ENCODE measurements at places on chromosomes 4 and X.

DNA sequence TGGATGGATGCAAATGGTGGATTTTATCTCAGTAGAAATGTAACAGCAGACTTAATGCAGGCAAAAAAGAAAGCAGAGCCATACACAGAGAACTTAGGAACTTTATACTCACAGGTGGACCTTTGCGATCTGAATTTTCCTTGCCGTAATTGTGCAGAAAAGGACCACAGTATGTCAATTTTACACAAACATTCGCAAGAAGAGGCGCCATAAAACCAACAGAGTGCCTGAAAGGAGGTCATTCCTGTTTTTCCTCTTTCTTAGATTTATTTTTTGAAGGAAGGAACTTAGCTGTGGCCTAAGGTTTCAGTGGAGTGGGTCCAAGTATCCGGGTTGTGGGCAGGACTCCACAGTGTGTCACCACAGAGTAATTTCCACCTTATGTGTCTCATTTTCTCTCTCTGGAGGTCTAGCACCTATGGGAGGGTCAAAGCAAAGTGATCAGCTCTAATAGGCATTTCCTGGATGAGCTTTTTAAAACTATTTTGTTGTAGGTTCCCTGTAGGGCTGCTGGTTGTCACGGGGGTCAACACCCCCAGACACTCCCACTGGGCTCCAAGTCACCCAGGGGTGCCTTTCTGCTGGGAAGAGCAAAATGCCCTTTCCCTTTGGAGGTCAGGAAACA is 24.7 kb upstream of the PBDC1 start:
- DNase-seq = peak; percentile 4

GRCh38 chr4:73086095-73086868 is 16.8 kb upstream of the COX18 start:
- no peak for DNase-seq

- no peak for DNase-seq
Observed at GRCh38 chrX:2756548-2756947, 4.7 kb downstream of the XG start.

DNA sequence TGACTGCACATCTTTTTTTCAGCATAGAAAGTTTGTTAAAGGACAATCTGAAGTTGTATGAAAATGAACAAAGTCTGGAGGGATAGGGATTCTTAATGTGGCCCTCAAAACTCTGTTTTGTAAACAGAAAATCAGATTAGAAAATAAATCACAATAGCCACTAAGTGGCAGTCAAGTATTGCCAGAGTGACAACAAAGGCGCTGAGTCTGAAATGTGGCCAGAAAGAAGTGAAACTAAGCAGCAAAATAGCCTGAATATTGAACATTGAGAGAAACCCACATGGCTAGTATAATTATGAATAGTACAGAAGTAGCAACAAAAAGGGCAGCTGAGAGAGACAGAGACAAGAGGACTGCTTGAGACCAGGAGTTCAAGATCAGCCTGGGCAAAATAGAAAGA is 81.1 kb upstream of the CT45A1 start:
- DNase-seq = peak; percentile 8

- DNase-seq = no peak
Observed at GRCh38 chrX:7184816-7185215, 36.9 kb upstream of the PUDP start.

- no peak for DNase-seq
Observed at GRCh38 chr4:19803406-19803805, 448.3 kb upstream of the SLIT2 start.

GRCh38 chr4:135724421-135724820 is 1522.8 kb upstream of the PABPC4L start:
- no peak for DNase-seq

DNA sequence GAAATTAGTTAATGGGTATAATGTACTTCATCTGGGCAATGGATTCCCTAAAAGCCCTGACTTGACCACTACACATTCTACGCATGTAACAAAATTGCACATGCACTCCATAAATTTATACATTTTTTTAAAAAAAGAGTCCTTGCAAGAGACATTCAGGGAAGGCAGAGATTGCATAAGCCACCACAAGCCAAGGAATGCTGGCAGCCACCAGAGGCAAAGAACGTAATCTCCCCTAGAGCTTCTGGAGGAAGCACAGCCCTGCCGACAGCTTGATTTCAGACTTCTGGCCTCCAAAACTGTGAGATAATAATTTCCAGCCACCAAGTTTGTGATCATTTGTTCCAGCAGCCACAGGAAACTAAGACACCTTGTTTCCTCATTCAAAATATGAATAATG is 185.6 kb upstream of the GALNT7 start:
- DNase-seq = no peak

- no peak for DNase-seq
Observed at GRCh38 chr4:33037464-33037863, 2317.3 kb downstream of the PCDH7 start.

- DNase-seq = no peak
Observed at GRCh38 chr4:2354118-2354517, 64.3 kb downstream of the ZFYVE28 start.

All from midbrain (tissue), 1 donor.